ENCODE measurements at places on chromosomes 3 and 15. TPM values are rescaled to one million over a fixed set of nuclear protein-coding genes. Genes with fewer than 3 reads are reported as not detected.

- no peak for DNase-seq
Measured at GRCh38 chr3:118097226-118097625, 937.4 kb downstream of the IGSF11 start.

DNA sequence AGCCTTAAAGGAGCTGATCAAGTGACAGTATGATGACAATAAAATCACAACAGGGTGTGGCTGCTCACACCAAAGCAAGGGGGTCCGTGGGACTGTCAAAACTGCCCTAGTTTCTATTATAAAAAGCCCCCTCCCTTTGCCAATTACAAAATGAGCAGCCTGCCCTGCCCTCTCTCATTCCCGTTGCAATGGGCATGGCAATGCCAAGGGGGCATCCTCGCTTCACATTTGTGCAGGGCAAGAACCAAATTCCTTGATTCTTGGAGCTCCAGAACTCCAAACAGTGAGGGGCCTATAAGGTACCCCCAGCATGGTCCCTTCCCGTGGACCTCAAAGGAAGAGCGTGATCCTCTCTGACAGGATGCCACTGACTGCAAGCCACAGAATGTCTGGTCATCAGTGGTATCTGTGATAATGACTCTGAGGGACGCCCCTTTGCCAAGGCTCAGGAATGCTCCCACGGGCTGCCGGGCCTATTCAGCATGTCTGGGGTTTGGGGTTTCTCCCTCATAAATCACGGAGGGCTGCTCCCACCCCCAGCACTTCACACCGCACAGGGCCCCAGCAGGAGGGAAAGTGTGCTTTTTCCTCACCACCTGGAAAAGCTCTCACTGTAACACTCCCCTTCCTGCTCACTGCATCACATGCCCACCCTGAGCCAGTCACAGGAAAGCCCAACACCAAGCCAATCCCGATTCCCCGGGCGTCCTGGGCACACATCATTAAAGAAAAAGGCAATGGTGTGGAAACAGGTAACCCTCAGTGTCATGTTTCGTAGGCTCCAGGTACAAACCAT lies 105.1 kb upstream of the TRPM1 start:
- no peak for DNase-seq

MINDY4B gene
- under 0.01 TPM for total RNA-seq

GRCh38 chr3:138434276-138434874 lies at the start of gene ESYT3:
Gene ESYT3, plus strand, starts transcription at chr3:138434616. Its CDS starts 183 bp downstream, at chr3:138434799.
- DNase-seq, result peak; percentile 61

SETMAR gene
- 47.7 TPM for total RNA-seq

DNA sequence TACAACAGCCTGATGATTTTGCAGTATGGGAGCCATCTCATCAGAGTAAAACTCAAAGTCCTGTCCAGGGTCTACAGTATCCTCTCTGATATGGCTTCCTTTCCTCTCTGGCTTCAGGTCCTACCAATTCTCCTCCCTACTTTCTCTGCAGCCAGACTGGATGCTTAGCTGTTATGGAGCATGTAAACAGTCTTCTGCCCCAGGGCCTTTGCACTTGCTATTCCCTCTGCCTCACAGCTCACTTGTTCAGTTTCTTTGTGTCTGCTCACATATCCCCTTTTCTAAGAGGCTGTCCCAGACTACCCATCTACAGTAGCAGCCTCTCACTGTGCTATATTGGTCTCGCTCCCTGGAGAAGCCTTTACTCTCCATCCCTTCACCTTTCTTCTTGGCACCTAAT lies 62.2 kb downstream of the TLNRD1 start:
- no peak for DNase-seq

DNA sequence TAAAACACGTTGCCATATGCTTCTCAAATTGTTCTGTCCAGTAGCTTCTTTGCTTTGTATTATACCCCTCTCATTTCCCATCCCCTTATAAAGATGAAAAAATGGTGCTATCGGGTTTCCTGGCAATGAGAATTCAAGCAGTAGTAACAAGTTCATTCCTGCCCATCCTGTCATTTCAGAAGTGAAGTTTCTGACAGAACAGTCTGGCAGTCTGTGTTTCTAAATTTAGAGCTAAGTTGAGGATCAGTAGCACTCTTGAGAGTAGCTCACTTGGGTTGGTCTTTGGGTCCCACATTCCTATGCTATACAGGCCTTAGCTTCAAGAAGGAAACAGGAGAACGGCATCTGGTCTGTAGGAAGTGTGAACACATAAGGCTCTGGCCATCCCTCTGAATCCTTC lies 134.6 kb downstream of the GHSR start:
- no peak for DNase-seq

GRCh38 chr3:43448098-43448497 lies 161.8 kb downstream of the SNRK start:
- DNase-seq, result no peak

MASP1 gene
- total RNA-seq, result 22.8 TPM

- no peak for DNase-seq
Measured at GRCh38 chr15:53681056-53681455, 78.4 kb downstream of the WDR72 start.

PLSCR4 gene
- 5.7 TPM for total RNA-seq

DNA sequence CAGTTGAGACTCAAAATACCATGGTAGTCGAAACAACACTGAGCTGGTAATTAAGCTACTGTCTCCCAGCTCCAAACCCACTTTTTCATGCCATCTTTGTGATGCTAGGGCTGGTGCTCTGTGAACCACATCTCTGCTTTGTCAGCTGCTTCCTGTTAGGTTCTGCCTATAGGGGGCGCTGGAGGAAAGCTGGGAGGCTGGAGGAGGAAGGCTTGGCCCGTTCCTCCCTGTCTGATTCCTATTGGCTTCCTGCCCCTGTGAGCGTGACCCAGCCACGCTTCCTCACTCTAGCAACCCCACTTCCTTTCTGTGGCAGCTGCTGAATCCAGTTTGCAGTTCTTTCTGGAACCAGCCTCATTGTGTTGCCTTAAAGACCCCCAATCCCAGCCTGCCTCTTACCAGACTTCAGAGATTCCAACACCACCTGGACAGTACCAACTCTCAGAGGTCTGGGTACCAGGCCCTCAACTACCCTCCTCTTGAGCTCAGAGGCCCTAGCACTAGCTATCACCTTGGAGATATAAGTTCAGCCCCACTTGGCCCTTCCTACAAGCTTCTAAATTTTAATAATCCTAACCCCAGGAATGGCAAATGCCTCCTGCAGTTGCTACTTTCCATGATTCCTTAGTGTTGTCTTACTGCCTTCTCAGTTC lies 120.9 kb downstream of the ERC2 start:
- DNase-seq, result no peak

RGMA gene
- total RNA-seq, result 6.1 TPM

DNA sequence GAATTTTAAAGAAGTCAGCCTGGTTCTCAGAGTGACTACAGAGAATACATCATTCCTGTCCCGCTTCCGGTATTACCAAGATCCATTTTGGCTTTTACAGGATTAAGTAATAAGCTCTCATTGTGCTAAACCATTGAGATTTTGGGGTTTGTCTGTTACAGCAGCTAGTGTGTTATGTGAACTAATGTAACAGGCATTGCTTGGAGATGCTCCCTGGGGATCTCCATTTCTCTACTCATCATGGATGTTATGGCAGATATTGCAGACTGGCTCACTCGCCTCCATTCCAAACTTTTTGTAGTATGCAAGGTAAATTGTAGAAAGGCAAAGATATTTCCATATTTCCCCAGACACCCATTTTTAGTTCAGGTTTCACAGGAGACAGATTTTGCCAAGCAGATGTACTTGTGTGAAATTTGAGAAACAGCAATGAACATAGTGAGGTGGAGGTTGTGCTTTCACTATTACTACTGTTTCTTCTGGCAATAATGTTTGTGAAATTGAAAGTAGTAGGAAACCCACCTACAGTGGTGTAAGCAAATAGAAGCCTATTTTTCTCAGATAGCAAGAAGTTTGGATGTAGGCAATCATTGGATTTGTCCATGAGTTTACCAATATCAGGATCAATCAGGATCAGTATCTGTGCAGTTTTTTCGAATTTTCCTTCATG lies 177.1 kb upstream of the GALNT15 start:
- no peak for DNase-seq

DNA sequence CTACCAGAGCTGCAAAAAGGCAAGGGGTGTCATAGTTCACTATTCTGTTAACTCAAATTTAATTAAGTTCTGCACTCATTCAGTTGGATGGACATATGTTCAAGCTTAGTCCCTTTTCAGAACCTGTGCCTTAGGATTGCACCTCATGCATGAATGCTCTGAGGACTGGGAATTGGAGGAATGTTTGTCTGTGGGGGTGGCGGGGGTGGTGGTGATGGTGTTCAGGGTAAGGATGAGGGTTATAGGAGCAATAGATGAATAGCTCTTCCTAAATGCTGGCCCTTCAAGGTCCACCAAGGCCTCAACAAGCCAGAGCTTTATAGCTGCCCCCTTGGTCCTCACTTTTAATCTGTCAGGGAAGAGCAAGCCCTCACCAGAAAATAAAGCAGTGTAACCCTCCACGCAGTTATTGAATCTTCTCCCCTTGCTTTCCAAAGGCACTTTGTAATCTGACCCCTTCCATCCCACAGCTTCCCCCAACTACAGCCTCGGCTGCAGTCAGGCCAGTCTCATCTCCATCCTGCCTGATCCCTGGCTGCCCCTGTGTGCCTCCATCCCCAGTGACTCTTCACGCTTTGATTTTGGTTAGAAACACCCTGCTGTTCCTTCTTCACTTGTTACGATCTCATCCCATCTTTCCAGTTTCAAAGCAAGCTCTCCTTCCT lies 221.6 kb upstream of the LMCD1 start:
- no peak for DNase-seq

DNA sequence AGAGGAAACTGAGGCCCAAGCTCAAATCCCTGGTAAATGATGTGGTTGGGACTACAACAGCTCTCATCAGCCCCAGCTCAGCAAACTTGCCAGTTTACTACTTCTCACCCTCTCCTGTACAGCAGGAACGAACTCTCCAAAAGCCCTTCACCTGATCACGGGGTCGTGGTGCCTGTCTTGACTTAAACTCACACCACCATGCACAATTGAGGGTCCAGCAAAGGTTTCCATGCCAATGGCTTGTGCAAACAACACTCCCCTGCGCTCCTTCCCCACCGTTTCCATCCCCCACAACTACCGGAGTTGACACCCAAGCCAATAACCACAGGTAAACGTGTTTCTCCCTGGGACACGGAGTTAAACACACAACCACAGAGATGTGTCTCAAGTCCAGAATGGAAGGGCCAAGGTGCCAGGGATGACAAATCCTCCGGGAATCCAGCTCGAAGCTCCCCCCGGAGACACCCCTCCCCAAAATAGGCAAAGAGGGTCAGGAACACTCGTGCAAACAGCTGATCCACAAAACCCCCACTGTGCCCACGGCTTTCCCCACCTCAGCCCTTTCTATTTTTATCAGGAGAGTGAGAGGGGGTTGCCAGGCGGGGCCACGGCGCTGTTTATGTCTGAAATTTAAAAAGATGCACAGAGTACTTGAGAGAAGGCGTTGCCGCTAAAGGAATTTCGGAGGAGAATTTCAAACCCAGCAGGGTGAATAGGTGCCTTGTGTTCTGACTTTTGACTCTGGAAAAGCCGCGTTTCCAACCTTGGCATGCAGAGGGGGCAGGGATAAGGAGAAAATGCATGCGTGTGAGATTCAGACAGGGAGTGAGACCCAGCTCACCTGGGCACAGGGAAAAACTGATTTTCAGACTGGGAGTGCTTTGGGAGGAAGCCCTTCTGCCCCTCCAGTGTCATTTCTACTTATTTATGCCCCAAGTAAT lies 10.6 kb upstream of the ACAN start:
- DNase-seq, result no peak

VWA5B2 gene
- total RNA-seq, result 0.41 TPM

DNA sequence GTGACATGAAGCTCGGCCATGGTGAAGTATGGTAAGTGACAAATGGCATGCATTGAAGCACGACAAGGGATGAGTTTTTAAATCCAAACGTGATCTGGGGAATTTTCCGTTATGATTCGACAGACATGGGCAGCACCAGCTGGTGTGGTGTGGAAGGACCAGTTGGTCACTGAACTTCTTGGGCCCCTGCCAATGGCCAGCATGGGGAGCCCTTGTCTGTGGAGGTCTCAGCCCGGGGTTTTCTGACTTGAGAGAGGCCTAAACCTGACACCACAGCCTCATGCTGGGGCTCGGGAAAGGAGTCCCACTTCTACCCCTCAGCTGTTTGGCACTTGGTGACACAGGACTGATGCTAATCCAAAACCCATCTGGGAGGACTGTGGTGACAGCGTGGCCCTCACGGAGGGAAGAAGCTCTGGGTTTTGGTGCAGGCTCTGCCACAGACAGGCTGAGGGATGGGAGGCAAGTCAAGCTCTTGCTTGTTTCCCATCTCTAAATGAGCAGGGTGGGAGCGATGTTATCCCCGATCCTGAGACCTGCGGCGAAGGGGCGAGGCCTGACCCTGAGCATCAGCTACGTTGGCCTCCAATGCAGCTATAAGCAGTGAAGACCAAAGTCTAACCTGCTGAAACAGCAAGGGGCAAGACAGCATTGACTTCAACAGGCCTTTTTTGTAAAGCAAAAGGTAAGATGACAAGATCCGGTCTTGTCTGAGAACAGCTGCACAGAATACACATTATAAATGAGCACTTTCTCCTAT lies 69.5 kb downstream of the ATP1B3 start:
- no peak for DNase-seq

GRCh38 chr3:181052256-181052655 lies 62.7 kb upstream of the DNAJC19 start:
- no peak for DNase-seq

PAQR5 gene
- 0.82 TPM for total RNA-seq

DNA sequence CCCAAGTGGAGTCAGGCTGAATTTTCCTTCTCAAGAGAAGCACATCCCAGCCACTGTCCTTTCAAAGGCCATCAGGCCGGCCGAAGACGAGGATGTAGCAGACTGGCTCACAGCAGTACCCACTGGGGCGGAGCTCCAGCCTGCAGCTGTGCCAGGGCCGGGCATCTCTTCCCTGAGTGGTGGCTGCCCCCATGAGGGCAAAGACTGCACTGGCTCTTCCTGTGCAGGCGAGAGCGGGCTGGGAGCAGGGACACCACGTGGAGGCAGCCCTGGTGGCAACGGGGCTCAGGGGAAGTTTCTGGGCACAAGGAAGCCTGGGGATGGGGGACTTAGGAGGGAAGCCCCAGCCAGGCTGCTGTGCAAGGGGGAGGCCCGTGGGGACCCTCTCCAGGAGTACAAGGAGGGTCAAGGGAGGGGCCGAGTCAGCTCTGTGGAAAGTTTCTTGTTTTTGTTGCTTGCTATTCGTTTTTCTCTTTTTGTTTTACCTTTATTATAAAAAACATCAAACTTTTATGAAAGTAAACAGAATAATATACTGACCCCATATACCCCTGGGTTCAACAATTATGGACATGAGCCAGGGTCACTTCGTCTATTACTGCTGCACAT lies 66.1 kb downstream of the RPN1 start:
- DNase-seq, result peak; percentile 57

GRCh38 chr3:100117093-100117492 lies 2.8 kb upstream of the FILIP1L start:
- DNase-seq, result no peak
